Astrocyte of the hippocampus (primary cell): ENCODE measurements at places on chromosomes 4 and X.

DNA sequence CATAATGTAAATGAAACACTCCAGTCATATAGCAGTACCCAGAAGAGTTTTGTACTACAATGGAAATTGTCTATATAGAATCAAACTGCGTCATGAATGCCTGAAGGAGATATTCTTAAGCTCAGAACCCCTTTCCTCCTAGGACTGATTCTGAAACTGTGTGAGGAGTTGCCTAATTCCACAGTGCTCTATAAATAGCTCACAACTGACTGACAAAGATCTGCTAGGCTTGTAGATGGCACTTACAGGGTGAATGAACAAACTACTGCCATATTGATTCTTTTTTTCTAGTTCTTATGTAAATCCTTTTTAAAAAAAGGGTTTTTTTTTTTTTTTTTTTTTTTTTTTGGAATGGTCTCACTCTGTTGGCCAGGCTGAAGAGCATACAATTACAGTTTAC lies 30.1 kb upstream of the UGT2B17 start:
- no peak for DNase-seq

DNA sequence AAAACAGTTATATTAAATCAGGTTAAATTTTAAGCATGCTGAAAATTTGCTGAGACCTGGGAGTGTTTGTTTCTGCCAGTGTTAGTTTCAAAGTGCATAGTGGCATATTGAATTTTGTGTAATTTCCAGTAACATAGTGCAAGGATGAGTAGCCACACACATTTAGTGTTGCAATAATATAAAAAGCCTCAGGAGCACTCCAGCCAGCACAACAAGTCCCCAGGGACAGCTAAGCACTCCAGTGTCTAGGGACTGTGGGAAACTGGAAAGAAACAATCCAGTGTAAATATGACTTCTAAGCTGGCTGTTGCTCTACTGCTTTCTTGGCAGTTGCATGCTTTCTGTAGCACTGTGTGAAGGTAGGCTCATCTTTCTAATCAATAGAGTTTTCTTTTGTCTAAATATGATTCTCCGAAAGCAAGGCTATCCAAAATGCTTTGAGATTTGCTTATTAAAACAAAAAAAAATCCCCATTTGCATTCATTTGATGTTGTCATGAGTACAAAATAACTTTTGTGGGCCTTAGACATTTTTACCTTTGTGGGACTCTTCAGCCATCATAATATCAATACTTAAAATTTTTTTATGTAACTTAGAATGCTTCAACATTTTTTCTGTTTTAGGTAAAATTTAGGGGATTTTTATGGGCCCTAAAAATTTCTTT lies 24.2 kb upstream of the CXCL2 start:
- no peak for DNase-seq

GRCh38 chr4:76012388-76012801 lies 5.1 kb upstream of the CXCL9 start:
- DNase-seq: no peak

DNA sequence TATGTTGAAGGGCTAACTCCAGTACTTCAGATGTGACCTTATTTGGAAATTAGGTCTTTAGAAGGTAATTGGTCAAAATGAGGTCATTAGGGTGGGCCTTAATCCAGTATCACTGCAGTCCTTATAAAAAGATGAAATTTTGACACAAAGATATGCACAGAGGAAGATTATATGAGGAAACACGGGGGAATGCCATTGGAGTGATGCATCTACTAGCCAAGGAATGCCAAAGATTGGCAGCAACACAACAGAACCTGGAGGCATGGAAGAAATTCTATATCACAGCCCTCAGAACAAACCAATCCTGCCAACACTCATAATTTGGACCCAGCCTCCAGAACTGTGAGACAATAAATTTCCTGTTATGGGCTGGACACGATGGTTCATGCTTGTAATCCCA lies 17.6 kb downstream of the TRIM61 start:
- DNase-seq: peak; percentile 36

- DNase-seq: no peak
Measured at GRCh38 chrX:136687457-136687856, 39.5 kb downstream of the CD40LG start.

DNA sequence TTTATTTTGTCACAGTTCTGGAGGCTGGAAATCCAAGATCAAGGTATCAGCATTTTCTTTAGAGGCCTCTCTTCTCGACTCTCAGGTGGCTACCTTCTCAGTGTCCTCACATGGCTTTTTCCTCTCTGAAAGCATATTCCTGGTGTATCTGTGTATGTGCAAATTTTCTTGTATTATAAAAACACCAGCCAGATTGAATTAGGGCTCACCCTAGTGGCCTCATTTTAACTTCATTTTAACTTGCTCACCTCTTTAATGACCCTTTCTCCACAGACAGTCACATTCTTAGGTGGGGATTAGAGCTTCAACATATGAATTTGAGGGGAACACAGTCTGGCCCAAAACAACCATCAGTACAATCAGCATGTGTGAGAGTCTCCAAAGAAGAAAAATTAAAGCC lies 542.4 kb upstream of the FAM241A start:
- peak; percentile 28 for DNase-seq

GRCh38 chr4:42574870-42575430 lies 82.0 kb downstream of the ATP8A1 start:
- no peak for DNase-seq

DNA sequence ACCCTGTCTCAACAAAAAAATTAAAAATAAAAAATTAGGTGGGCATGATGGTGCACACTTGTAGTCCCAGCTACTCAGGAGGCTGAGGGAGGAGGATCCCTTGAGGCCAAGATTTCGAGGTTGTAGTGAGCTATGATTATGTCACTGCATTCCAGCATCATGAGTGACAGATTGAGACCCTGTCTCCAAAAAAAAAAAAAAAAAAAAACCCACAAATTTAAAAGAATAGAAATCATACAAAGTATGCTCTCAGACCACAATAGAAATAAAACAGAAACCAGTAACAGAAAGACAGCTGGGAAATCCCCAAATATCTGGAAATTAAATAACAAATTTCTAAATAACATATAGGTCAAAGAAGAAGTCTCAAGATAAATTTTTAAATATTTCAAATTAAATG lies 81.0 kb upstream of the HUWE1 start:
- DNase-seq: no peak

GRCh38 chr4:48341776-48342605 lies 662 bp downstream of the SLAIN2 start:
- DNase-seq: peak; percentile 77

GRCh38 chr4:112448306-112449132 lies 67.5 kb downstream of the NEUROG2 start:
- peak; percentile 4 for DNase-seq

- no peak for DNase-seq
Measured at GRCh38 chrX:71615954-71616353, 2.4 kb downstream of the CXCR3 start.

DNA sequence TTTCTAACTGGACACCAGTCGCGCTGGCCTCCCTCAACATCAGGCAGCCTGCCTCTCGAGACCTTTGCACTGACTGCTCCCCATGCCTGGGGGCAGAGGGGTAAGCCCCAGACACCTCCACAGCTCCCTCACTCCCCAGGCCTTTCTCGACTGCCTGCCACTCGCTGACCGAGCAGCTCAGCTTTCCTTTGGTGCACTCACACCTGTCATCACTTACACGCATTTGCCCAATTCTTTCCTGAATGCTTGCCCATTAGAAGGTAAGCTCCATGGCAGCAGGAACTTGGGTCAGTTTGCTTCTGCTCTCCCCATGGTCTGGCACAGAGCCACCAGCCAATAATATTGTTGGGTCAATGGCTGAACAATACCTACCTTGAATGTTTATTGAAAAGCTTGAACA lies 32.2 kb upstream of the PROM1 start:
- DNase-seq: no peak

DNA sequence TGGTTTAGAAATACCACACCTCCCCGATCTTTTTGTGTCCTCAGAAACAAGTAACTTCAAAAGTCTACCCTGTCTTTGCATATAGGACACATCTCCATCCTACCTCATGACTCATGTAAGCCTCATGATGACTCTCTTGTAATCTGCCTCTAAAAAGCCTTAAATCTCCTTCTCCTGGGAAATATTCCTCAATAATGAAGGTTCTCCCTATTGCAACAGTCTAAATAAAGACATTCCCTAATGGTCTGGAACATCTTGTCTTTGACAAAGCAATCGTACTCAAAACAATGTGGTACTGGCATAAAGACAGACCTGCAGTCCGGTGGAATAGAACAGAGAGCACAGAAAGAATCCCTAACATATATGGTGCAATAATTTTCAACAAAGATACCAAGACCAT lies 257.7 kb downstream of the OPHN1 start:
- peak; percentile 7 for DNase-seq

DNA sequence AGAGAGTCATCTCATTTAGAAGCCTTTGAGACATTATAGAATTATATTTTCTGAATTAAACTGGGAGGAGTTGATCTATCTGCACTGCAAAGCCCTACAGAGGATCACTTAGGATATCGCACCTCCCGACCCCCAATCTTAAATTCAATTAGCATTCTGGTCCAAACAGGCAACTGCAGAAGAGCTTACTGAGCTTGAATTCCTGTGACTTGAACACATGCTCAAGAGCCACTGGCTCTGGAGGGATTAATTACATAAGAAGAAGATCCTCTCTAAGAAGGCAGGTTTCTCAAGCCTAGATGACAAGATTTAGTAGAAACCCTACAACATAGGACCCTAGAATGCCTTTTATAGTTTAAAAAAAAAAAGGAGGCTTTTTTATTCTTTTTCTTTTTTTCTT lies 548.9 kb downstream of the ARAP2 start:
- DNase-seq: no peak

- DNase-seq: no peak
Measured at GRCh38 chr4:114890773-114891172, 222.6 kb downstream of the NDST4 start.

DNA sequence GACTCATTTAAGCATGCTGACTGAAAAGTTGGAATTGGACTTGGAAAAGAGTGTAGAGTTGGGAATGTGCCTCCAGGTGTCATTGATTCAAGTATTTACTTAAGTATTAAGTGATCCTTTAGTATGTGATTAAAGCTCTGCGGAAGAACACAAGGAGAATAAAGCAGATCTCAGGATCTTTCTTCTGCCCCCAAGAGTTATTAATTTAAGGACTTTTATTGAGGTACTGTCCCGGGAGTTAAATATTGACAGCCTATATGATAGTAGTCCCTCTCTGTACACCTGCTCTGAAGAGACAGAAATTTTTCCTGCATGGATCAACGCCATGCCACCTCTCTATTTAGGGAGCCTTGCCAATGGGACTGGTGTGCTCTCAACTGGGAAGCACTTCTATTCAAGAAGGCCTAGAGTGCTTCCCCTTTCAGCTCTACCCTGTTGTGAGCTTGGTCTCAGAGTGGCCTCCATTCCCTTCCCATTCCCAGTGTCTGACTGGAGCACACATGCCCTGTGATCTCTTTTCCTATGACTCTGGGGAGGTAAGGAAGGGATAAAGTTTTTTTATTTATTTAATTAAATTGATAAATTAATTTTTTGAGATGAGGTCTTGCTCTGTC lies 75.9 kb downstream of the SHISA3 start:
- DNase-seq: no peak

DNA sequence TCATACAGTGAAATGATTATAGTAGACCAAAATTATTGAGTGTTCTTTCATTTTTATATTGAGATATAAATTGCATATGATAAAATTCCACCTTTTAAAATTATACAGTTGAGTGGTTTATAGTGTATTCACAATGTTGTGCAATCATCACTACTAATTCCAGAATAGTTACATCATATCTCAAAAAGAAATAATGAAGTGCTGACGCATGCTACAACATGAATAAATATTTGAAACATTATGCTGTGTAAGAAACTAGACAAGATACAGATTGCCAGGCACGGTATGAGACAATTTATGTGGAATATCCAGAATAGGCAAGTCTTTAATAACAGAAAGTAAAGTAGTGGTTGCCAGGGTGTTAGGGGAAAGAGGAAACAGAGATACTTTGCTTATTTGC lies 871.7 kb downstream of the FAM133A start:
- DNase-seq: no peak

- DNase-seq: no peak
Measured at GRCh38 chr4:2786152-2786671, 6.7 kb upstream of the SH3BP2 start.

- DNase-seq: no peak
Measured at GRCh38 chr4:81790477-81790876, 318.8 kb upstream of the RASGEF1B start.

GRCh38 chrX:13110433-13111324 lies 66.3 kb upstream of the FAM9C start:
- DNase-seq: peak; percentile 74

GRCh38 chrX:150982788-150983520 lies at the start of gene HMGB3:
Gene HMGB3, plus strand, starts transcription at chrX:150983335. Its CDS starts 2,265 bp downstream, at chrX:150985600.
- peak; percentile 95 for DNase-seq

GRCh38 chr4:82585690-82586435 lies 24.1 kb upstream of the TMEM150C start:
- no peak for DNase-seq

DNA sequence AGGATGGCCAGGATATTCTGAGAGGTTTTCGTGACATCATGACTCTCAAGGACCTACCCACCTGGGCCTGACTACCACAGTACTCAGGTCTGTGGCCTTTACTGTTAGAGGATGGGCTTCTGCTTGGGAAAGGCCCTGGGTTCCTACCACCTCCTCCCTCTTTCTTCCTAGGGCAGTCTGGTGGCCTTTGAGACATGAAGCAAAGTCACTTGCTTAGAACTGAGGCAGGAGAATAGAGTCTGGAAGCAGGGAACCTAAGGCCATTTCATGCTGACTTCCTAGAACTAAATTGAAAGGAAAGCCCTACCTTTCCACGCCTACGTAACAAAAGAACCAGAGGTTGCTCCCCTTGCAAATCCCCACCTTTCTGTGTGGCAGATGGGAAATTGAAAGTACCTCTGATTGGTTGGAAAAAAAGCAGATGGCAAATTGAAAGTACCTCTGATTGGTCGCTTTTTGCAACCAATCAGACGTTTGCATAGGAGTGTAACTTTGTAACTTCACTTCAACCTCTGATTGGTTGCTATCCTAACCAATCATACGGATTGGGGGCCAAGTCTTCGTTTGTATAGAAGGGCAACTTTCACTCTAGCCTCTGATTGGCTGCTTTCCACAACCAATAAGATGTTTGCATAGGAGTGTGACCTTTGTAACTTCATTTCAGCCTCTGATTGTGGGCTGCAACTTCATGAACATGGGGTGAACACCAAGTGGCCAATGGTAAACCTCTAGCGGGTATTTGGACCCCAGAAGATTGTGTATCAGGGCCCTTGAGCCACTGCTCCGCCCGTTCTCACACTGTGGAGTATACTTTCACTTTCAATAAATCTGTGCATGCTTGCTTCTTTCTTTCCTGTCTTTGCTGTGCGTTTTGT lies 9.9 kb upstream of the AKAP14 start:
- DNase-seq: no peak

- DNase-seq: peak; percentile 75
Measured at GRCh38 chrX:115233497-115234455, at the start of gene LRCH2. Gene LRCH2, minus strand, starts transcription at chrX:115234096. Its CDS starts 55 bp downstream, at chrX:115234041.

DNA sequence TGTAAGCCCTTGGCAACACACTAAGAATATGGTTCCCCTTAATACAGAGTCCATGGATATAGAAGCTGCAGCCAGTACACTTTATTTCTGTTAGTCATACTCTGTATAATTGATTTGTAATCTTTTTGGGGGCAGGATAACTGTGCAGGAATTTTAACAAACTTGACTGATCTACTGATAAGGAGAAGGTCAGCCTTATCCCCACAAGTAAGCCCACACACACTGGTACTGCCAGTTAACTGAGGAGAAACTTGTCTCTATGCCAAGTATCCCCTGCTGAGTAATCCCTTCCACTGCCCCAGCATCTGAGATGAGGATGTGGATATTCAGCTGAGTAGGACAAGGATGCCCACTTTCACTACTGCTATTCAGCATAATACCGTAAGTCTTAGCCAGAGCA lies 154.9 kb upstream of the CXXC4 start:
- peak; percentile 18 for DNase-seq
